Myocyte (in vitro differentiated cells): ENCODE measurements at places on chromosomes 7 and 10. TPM values are rescaled to one million over a fixed set of nuclear protein-coding genes. Genes with fewer than 3 reads are reported as not detected.

DNA sequence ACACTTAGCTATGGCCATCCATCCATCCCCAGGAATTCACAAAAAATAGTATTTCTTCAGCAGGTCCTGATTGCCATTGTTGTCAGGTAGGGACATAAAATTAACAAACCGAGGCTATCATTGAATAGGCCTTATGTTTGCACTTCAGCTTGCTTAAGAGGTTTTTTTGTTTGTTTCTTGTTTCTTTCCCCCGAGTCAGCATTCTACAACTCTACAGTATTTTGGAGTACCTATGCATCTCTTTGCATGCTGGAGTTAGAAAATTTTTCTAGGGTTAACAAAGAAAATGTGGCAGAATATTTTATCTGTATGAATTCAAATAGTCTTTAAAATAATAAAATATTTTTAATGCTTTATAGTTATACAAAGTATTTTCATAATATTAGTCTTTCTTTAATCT, 26.3 kb downstream of the CHRM2 start:
- no peak for DNase-seq

SEC31B gene
- 4.9 and 6.9 TPM in 2 replicates for total RNA-seq

GDF2 gene
- not detected in 2 replicates for total RNA-seq

- no peak for DNase-seq
Measured at GRCh38 chr10:11755512-11756263, 13.5 kb downstream of the ECHDC3 start.

CLDN4 gene
- not detected in 2 replicates for total RNA-seq

DNA sequence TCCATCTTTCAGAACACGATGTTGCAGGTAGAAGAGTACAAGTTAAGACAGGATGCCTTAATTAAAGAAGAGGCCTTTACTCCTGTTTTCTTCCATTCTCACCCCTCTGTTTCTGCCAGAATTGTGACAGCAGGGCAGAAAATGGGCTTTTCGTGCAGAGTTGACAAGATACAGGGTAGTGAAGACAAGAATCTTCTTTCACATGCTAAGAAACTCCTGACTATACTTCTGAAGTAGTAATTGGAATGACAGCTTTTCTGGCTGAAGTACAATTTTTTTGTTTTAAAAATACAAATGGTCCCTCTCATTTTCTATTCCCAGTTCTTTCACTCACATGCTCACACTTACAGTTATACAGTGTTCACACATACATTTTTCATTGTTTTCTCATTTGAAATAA, 22.1 kb downstream of the HDAC9 start:
- DNase-seq, result no peak
